ENCODE measurements at places on chromosomes 4 and X.
A peak's percentile ranks its signal among the peaks of the same experiment; 100 is the strongest.

GRCh38 chrX:107684956-107685385, 56.7 kb downstream of the PRPS1 start:
- DNase-seq, result peak; percentile 67

DNA sequence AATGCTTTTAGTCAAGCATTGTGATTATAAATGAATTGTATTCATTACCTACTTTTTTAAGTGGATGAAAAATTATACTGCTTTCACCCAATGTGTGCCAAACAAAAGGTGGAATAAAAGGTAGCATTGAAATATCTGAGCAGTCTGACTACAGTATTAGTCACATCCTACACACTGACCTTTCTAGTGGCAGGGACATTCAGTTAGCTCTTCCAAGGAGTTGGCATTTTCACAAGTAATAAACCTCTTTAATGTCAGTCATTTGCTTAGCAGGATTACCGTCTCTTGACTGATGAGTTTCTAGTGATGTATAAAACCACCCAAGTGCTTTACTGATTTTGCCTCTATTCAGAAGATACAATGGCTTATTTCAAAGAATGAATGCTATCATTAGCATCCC, 687.9 kb downstream of the ARAP2 start:
- no peak for DNase-seq

- DNase-seq, result no peak
These were observed 28.4 kb upstream of the SULT1E1 start for GRCh38 chr4:69888336-69888735.

DNA sequence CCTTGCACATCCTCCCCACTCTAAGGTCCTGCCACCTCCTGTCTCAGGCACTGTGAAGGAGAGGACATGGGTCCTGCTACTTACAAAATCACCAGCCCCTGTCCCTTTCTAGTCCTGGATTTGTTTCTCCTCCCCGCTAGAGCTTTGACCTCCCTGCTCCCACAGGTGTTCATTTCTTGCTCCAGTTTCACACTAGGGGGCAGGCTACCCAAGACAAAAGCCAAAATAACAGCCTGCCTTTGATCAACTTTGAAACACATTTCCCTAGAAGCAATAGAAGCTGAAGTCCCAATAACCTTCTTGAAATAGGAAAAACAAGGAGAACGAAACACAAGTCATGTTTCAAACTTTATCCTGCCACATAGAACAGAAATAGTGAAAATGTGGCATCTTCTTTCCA, 164.4 kb downstream of the QDPR start:
- peak; percentile 47 for DNase-seq

- no peak for DNase-seq
These were observed 12.8 kb upstream of the STBD1 start for GRCh38 chr4:76293772-76294171.

GRCh38 chr4:38082424-38083385, 122.5 kb downstream of the PTTG2 start:
- peak; percentile 66 for DNase-seq

GRCh38 chr4:149857446-149857845, 41.8 kb upstream of the IQCM start:
- DNase-seq, result no peak

DNA sequence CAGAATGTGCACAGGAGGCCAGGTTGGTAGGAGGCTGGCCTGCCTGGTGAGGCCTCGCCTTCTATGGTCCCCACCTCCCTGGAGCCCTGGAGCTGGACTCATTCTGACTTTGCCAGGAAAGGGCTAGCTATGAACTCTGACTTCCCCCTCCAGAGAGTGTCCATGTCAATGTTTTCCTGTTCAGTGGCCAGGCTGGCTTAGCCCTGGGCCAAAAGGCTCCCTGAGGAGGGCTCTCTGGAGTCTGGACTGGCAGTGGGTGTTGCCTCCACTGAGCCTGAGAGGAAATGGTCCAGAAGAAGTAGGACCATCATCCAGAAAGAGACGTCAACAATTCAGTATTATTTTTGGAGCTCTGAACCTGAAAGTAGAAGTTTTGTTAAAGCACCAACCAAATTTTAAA, 178.7 kb downstream of the CHIC2 start:
- no peak for DNase-seq

DNA sequence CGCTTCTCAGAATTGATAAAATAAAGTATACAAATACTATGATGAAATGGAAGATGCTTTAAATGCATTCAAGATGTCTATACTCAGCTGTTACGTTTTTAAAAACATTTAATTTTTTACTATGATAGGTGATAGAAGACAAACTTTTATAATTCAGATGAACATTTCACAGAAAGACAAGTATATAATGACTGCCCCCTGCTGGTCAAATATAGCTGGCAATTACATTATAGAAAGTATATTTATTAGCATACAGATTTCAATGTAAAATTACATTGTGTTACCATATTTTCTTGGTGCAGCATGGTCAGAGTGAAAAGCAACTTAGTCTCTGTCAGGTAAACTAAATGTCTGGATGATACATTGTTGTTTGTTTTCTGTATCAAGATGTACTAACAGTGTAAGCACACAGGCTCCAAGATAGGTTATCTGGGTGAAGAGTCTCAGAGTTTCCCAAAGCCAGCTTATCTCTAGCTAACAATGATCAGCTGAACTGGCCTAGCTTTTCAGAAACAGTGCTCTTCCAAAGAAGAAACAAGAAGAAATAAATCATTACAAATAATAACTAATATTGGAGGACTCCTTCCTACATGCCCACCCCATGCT, 54.1 kb downstream of the SRPX start:
- DNase-seq, result peak; percentile 17

- DNase-seq, result no peak
These were observed 5.2 kb downstream of the TREX2 start for GRCh38 chrX:153440556-153441135.

GRCh38 chr4:112147697-112148096, 2.4 kb downstream of the FAM241A start:
- DNase-seq, result peak; percentile 41

DNA sequence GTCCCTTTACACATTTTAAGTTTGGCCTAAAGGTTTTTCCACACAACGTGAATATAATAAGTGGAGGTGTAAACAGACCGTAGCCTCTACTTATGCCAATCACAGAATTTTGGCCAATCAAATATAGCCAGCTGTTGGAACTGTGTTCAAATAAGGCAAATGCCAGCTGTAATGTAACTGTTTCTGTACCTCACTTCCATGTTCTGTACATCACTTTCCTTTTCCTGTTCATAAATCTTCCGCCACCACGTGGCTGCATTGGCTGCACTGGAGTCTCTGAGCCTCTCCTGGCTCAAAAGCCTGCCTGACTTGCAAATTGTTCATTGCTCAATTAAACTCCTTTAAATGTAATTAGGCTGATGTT, 105.1 kb upstream of the SMIM31 start:
- no peak for DNase-seq

DNA sequence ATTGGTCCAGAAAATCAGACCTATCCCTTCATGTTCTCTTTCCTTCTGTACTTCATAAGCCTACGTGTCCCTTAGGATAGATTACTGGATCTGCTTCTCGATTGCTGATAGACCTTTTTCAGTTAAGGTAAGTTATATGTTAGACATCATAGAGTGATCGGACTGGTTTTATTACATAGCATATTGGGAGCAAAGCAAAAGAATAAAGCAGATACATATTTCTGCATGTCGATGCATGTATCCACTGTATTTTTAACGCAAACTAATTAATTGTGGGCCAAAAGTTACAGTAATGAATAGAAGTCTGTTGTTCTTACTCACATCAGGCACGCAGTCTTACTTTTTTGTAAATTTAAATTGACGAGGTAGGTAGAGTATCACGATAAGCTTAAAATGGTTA, 106.4 kb downstream of the SLIT2 start:
- no peak for DNase-seq

GRCh38 chrX:50697691-50698090, 116.3 kb downstream of the SHROOM4 start:
- no peak for DNase-seq

DNA sequence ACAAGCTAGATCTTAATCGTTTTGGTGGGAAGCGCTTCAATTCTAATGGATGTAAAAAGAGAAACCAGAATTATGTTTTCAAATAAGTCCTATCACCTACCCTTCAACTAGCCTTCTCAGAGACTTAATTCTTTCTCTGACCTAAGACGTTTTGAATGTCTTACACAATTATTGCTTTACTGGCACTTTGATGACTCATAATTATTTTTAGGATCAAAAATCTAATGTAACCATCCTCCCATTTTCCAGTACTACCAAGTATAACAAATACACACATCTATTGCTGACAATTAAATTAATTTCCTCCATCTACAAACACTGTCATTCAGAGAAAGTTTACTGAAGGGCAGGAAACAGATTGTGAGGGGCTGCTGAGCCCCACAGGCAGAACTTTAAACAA, 108.6 kb downstream of the PPP3CA start:
- no peak for DNase-seq

- DNase-seq, result no peak
These were observed 102.0 kb downstream of the CBR4 start for GRCh38 chr4:168908093-168908492.

DNA sequence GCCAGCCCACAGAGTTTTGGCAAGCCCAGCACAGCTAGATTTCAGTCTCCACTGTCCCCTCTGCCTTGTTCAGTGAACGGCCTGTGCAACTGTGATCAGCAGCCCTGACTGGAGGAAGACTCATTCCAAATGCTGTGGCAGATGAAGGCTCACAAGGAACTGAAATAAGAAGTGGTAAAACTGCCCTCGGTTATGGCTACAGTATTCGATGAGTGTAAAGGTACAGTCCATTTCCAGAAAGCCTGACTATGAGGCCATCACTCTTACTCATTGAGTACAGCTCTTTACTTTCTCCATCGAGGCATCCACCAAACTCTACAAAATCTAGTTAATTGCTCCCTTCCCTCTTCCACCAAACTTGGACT, 69.1 kb downstream of the RHOH start:
- DNase-seq, result no peak

DNA sequence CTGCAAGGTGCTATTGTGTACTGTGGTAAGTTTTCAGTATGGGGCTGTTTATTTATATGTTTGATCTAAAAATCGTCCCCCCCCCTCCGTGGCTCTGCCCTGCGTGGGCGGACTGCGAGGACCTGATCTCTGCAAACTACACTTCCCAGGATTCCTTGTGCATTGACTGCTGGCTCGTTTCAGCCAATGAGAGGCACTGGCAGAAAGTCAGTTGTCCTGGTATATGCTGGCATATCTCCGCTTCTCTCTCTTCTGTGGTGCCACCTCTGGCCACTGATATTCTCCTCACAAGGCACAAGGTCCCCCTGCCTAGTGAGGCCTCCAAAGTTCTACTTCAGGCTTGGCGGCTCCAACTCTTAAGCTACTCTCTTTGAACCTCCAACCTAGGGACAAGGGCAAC, 168.8 kb upstream of the ZFP42 start:
- no peak for DNase-seq

DNA sequence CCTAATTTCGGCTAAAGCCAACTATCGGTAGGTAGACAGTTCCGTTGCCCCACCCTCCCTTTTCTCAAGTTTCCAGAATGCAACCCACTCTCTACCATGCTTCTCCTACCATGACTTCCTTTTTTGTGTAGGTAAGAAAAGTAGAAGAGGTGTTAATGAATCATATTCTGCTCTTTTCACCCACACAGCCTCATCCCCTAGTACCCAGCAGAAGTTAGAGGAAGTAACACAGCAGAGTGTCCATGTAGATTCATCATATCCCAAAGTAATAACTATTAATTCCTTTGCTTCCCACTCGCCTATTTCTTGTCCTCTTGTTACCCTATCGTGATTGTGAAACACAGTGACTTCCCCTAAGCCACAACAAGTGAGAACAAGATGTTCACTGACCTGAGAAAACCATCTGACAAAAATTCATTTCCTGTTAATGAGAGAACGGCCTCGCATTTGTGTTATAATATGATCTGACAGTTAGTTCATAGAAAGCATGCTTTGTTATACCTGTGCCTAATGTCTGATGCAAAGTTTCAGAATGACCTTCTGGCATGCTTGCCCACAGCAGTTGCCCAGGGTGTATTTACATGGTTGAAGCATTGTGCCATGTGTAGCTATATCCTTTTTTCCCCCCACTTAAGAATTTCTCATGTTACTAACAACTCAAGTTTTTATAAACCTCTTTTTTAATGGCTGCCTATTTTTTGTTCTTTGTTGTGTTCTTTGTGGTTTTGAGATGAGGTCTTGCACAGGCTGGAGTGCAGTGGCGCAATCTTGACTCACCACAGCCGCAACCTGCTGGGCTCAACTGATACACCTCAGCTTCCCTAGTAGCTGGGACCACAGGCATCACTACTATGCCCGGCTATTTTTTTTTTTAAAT, 185.6 kb downstream of the RAP1GDS1 start:
- DNase-seq, result no peak

DNA sequence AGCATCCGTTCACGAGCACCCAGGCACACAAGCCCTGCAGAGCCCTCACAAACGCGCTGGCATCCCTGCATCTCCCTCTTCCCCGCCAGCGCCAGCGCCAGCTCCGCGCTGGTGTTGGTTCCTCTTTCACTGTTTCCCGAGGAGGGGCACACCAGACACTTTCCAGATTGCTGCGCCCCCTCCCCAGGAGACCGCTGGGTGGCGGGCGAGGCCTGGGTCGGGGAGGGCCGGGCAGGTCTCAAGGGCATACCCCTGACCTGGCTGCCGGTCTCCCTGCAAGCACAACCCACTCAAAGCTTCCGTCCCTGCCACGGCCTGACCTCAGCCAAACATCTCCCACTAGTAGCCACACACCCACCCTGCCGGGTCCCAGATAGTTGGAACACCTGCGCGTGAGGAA, 2.2 kb upstream of the NKX1-1 start:
- DNase-seq, result no peak

DNA sequence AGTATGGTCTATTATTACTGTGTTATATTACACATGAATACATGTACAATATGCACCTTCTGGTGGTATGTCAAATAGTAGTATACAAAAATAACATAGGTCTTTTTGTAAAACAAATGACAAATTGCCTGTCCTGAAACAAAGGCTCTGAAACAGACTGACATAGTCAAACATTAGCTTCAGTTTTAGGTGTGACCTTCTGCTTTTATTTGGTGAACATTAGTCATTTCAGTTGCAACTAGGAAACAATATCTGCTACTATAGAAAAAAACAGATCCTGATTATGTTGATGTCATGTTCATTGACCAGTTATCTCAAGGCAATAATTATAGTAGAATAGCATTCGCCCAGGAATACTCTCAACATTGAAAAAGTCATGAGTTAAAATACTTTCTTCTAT, 123.0 kb downstream of the CHRNA9 start:
- DNase-seq, result no peak

GRCh38 chrX:69027181-69028005, 137.9 kb downstream of the PJA1 start:
- no peak for DNase-seq

DNA sequence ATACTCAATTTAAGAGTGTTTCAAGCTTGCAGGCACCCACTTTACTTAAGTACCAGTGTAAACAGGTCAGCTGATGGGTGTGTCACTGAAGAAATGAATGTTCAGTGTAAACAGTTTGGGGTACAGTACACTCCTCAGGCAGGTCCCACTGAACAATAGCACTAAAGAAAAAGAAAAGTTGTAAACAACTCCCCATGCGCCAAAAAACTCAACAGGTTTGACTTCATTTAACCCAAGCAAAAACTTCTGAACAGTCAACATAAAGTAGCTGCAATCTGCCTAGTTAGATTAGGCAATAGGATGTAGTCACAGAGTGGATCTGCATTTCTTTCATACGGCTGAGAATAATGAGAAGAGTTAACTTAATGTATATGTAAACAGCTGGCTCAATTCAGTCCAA, 93.2 kb downstream of the FAM13A start:
- no peak for DNase-seq

GRCh38 chrX:123504047-123504446, 228.8 kb downstream of the THOC2 start:
- no peak for DNase-seq

- no peak for DNase-seq
These were observed 1757.3 kb downstream of the PCDH7 start for GRCh38 chr4:32477518-32477917.

Measured in pons (tissue), 1 donor.